Midbrain (tissue), 1 donor: ENCODE measurements at places on chromosomes 1 and 21.
A peak's percentile ranks its signal among the peaks of the same experiment; 100 is the strongest.

- DNase-seq = no peak
Measured at GRCh38 chr21:43925096-43925481, 60.1 kb downstream of the AGPAT3 start.

DNA sequence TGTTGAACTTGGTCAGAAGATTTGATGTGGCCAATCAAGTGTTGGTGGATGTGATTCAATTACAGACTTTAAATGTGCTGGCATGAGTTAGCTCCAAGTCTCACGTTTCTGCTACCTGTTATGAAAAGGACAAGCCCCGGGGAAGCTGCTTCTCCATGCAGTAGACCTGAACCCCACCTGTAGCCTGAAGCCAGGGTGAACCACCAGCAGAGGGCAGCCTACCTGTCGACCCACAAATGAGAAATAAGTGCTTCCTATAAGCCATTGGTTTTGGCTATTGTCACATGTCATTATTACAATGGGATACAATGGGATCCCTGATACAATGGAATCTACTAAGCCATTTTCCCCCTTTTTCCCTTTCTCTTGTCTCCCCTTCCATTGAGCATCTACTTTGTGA lies 230.2 kb downstream of the PRDM2 start:
- no peak for DNase-seq

DNA sequence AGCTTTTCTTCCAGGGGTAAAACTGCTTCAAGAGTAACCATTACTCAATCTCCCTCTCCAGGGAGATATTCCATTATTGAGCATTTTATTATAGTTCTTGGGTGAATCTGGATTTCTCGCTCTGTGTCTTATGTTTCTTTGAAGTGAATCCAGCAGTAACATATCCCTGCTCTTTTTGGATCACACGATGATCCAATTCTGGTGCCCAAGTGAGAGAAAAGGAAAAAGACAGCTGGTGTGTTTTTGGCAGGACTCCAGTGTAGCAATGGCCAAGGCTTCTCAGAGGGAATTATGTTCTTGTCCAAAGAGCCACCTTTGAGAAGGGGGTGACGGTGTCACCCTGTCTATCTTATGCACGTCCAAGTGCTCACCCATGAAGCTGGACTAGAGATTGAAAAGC lies 140.3 kb upstream of the ERRFI1 start:
- peak; percentile 1 for DNase-seq

- DNase-seq = no peak
Measured at GRCh38 chr1:159783724-159784123, 3.0 kb downstream of the DUSP23 start.

DNA sequence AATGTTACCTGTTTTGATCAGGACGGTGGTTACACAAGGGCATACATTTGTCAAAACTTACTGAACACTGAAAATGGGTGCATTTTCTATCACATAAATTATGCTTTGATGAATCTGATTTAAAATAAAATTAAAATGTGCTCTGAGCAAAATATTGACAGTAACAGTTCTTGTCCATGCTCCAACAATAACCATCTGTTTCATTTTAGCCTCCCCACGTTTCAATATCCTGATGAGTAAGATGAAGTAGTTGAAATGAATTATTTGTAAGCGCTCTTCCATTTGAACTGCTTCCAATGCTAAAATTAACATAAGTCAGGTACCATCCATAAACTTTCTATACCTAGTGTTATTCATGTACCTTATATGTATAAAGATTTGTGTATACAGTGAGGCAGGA lies 365.4 kb downstream of the LTN1 start:
- no peak for DNase-seq

- no peak for DNase-seq
Measured at GRCh38 chr1:84573481-84573966, 716 bp downstream of the CTBS start.

DNA sequence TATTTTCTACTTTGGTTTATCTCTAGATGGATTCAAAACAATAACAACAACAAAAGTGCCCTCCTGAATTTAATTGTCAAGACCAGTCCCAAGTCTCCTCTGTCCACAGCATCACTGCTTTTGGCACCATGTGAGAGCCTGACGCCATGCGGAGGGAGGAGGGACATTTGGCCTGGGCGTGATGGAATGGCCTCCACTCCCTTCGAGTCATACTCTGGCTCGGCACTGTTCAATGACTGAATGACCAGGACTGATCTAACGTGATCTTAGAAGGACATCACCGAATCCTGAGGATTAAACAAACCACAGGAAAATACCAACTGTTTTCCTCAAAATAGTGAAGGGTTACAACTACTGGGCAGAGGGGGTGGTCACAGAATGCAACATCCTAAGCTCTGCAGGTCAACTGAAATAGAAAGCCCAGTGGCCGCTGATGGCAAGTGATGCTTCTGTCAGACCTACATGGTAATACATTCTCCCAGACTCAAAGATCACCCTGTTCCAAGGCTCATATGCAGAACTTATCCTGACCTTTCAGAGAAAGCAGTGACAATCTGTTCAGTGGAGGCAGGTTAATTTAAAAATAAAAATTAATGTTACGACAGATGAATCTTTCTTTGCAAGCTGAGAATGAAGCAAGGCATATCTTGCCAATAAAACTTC lies 19.1 kb downstream of the SRSF4 start:
- DNase-seq = no peak
